Stimulated activated naive CD4-positive, alpha-beta T cell treated with Interleukin-2 at 50 U/mL for 16 hours (primary cell): ENCODE measurements at places on chromosomes 2 and 18.
A peak's percentile ranks its signal among the peaks of the same experiment; 100 is the strongest.

- DNase-seq = no peak
Observed at GRCh38 chr18:57630754-57631595, 9.3 kb upstream of the NARS1 start.

GRCh38 chr2:174704642-174705041 lies 59.6 kb downstream of the CHRNA1 start:
- DNase-seq = no peak

DNA sequence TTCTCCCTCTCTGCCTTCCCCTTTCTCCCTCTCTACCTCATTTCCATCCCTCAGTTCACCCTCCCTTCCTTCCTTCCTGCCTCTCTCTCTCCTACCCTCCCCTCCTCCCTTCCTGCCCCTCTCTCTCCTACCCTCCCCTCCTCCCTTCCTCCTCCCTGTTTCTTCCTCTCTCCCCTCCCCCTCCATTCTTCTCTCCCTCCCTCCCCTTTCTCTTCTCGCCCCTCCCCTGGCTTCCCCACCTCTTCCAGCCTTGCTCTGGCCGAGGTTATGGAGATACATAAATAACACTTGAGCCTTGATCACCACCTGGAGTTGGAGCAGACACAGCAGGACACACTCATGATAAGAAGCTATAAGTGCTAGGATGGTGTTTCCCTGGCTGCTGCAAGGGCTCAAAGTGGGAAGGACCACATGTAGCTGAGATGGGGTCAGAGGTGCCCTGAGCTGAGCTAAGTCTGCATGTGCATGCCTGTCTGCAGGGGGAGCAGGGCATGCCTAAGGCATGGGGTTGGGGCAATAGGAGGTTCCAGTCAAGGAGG lies 326.1 kb upstream of the HS6ST1 start:
- DNase-seq = no peak

DNA sequence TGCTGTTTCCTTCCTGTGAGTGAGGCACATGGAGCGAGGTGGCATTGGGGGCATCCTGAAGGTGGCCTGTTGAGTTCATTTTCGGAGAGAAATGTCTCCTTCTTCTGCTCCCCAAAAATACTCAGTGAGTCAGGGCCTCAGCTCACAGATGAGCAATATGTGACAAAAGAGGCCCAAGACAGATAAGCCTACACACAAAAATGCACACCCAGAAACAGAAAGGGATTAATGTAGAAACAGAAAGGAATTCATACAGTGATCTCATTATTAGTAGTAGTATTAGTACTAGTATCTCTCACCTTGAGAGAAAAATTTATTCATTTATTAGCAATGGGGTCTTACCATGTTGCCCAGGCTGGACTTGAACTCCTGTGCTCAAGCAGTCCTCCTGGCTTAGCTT lies 5.1 kb downstream of the GPR75 start:
- no peak for DNase-seq

DNA sequence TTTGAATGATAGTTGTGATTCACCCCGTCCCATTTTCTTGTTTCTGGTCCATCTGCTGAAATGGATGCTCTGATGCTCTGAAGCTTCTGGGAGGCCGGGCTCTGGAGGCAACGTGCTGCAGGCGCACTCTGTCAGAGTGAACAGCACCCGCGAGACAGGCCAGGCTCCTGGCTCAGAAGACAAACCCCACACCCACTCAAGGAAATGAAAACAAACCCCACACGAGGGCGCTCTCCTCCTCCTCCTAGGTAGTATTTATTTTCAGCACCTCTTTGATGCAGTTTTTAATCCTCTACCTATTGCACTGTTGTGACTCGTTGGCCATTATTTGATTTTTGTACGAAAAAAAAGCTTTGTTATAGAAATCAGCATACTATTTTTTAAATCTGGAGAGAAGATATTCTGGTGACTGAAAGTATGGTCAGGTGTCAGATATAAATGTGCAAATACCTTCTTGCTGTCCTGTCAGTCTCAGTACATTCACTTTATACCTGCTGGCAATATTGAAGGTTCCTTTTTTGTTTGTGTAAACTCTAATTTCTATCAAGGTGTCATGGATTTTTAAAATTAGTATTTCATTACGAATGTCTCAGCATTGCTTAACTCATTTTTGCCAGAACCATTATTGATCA lies 10.3 kb upstream of the CHST10 start:
- peak; percentile 58 for DNase-seq

- no peak for DNase-seq
Observed at GRCh38 chr2:184558713-184559464, 39.4 kb upstream of the ZNF804A start.

- DNase-seq = no peak
Observed at GRCh38 chr2:42480402-42480801, 13.4 kb downstream of the KCNG3 start.

DNA sequence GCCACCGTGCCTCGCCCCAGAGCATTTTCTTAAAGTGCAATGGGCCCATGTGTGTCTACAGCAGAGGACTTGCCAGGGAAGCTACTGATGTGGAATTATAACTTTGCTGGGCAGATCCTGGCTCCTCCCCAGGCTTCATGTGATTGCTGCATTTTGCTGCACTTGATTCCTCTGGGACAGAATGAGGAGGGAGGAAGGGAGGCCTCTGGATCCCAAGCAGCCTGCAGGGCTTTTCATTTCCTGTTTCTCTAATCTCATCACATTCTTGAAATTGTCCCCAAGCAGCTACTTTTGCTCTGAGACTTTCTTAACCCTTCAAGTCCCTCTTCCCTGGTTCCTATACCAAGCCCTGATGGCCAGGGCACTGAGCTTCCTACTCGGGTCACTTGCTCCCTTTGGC lies 134.4 kb upstream of the SEC11C start:
- no peak for DNase-seq

DNA sequence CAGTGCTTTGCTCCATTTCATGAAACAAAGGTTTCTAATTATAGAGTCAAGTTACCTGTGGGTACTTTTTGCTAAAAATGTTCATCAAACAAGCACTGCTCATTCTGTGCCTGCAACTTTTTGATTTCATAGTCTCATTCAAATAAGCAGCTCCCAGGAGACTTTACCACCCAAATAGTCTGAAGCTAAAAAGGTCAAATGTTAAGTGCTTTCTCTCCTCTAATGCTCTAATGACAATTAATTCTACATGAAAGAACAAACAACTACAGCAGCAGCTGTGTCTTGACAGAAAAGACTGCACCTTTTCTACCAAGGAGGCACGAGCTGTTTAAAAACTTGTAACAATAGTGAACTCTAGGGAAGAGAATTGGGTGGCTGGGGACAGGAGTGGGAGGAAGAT lies 65.3 kb downstream of the CCDC93 start:
- DNase-seq = no peak
